ENCODE measurements at places on chromosomes 2 and 18.

DNA sequence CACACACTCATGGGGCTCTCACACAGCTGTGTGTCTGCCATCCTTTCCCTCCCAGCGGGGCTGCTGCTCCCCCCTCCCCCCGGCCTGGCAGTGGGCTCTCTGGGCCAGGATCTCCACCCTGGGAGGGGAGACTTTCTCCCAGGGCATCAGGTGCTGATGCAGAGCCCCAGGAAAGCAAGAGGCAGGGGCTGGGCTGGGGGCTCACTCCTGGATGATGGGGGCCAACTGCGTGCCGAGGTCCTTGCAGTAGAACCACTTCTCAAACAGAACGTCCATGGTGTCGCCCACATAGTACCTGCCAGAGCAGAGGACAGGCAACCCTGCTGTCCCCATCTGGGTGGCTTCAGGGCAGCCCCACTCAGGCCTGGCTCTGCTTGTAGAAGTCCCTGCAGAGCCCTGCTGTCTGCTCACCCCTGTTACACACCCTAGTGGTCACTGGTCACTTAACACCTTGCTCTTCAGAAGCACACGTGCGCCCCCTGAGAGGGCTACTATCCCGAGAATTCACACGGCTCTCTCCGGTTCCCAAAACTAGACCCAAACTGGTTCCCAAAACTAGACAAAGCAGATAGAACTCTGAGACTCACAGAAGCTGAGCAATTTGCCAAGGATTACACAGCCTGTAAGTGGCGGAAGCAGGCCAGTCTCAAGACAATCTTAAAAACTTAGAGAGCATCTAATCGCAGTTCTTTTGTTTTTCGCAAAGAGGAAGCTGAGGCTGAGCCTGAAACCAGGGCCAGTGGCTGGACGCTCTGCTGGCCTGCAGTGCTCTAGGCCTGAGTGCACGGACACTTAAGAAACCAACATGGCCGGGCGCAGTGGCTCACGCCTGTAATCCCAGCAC is 6.6 kb upstream of the OXER1 start:
- DNase-seq = no peak

GRCh38 chr18:3924455-3924854 is 474.5 kb downstream of the TGIF1 start:
- no peak for DNase-seq

- no peak for DNase-seq
These were observed 46.7 kb downstream of the RPL37A start for GRCh38 chr2:216545359-216545758.

- DNase-seq = no peak
These were observed 1.5 kb downstream of the TTC21B start for GRCh38 chr2:165952085-165952484.

DNA sequence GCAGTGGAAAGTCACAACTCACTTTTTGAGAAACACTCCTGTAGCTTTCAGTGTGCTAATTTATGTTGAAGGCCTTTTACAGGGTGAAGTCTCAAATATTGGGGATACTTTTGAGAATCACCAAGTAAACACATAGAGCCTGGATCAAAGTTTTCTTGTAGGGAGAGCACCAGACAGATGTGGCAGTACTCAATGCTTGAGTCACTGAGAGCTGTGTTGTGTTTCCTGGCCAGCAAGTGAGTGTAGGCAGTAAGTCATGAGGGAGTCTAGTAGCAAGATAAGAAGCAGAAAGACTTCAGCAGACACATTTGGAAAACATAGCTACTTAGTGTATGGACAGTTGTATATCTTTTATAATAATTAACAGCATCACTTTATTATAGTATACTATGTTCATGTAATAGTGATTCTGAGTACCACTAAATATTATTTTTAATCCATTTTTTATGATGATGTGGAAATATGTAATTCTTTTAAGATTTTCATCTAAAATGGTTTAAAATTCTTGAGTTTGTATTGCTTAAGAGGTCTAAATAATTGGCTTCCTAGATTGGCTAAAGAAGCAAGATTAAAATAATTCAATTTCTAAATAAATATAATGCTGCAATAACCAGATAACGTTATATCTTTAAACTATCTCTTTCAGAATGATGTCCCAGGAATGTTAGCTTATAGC is 12.8 kb downstream of the PSMD1 start:
- no peak for DNase-seq

DNA sequence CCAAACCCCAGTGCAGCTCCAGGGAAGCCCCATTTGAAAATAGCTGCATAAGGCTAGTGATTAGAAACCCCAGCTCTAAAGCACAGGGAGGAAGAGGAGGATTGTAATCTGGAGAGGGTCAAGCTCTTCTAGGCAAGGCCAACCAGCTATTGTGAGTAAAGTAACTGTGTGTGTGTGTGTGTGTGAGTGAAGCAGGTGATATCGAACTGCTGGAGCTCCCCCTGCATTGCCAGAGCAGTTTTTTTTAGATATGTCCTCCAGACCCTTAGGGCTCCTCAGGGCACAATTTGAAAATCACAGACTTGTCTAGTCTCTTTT is 177.4 kb upstream of the NABP1 start:
- no peak for DNase-seq

GRCh38 chr2:240868286-240869108 is at the start of gene AGXT:
TSS of gene AGXT (plus strand) at chr2:240868824. CDS start at chr2:240868866, 42 bp downstream.
- DNase-seq = no peak

- DNase-seq = no peak
These were observed 99.3 kb upstream of the SOX11 start for GRCh38 chr2:5592916-5593315.

- no peak for DNase-seq
These were observed 151.8 kb downstream of the PIK3C3 start for GRCh38 chr18:42106784-42107183.

DNA sequence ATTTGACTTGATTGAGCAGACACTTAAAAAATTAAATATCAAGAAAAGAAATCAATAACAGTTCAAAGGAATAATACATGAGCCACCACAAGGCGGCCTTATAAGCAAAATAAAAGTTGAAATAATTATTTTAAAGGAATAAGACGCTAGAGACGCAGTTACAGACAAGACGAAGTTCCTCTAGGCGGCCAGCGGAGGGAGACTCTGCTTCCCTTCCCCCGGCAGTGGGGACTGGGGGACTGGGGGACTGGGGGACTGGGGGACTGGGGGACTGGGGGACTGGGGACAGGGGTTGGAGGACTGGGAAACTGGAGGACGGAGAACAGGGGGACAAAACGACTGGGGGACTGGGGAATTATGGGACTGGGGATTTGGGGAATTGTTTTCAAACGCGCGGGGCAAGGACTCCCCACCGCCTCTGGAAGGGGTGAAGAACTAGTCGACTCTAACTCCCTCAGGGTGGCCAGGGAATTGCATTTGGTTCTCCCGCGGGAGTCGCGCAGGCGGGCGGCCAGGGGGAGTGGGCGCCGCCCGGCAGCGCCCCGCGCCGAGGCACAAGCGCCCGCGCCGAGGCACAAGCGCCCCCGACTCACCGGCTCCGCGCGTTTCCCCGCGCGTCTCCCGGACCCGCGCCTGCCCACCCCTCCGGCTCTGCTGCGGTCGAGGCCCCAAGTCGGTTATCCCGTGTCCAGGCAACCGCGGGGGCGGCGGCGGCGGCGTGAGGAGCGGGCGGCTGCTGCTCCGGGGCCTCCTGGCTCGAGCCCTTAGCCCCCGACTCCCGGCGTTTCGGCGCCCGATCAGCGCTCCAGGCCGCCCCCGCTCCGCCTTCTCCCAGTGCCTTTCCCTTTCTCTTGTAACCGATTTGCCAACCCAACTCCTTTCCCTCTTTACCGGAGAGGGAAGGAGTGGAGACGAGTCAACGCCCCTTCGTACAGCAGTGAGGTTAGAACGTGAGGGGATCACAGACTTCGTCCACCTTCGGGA is at the start of gene CCDC178:
TSS of gene CCDC178 (minus strand) at position 662 of the 984 bp plus-strand sequence. CDS start 28,633 bp downstream, outside the sequence.
- DNase-seq = no peak

- no peak for DNase-seq
These were observed 3.7 kb downstream of the TNS1 start for GRCh38 chr2:217998926-217999594.

DNA sequence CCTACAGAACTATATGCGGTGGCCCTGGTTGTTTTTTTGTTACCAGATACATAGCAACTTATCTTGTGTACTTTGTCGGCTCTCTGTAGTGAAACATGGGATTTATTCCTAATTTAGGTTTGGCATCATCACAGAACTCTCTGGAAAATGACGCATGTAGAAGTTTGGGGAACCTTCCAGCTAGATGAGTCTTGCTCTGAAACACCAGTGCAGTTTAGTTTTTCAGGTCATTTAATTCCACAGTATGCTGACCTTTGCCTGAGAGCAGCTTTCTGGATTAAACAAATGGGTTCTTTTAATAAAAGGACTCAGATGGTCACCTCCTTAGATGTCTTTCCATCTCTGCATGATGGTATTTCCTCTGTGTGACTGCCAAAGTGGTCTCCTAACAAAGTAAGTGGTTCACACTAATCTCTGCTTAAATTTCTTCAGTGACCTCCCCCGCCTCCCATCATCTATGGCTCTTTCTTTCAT is 39.9 kb downstream of the MYO3B start:
- DNase-seq = no peak

DNA sequence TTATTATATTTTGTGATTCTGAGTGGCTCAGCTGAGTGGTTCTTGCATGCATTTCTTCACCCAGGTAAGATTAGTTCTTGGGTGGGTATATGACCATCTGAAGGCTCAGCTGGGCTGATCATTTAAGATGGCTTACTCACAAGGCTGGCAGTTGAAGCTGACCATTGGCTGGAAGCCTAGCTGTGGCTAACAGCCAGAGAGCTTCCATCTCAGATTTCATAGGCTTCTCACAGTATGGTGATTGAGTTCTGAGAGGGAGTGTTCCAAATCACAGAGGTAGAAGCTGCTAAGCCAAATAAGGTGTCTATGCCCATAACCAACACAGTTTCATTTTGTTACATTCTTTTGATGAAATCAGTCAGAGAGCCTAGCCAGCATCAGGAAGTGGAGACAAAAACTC is 117.4 kb upstream of the RPRM start:
- no peak for DNase-seq
